ENCODE measurements at places on chromosomes 7 and 10. TPM values are rescaled to one million over a fixed set of nuclear protein-coding genes. Genes with fewer than 3 reads are reported as not detected.
A peak's percentile ranks its signal among the peaks of the same experiment; 100 is the strongest.

DNA sequence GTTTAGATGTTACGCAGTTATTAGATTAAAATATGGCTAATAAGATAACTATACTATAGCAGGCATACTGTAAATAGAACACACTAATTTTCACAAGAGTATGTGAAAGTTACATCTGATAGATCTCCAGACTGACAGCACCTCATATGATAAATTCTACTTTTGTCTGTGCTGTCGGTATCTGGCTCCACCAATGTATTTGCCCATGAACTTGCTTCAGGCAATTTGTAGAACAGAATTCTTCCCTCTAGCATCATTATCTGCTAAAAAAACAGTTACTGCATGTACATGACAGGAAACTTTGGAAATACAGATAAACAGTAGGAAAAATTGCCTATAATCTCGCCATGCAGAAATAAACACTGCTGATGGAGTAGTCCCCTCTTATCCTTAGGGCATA lies 137.7 kb downstream of the WNT2 start:
- DNase-seq, result no peak

DNA sequence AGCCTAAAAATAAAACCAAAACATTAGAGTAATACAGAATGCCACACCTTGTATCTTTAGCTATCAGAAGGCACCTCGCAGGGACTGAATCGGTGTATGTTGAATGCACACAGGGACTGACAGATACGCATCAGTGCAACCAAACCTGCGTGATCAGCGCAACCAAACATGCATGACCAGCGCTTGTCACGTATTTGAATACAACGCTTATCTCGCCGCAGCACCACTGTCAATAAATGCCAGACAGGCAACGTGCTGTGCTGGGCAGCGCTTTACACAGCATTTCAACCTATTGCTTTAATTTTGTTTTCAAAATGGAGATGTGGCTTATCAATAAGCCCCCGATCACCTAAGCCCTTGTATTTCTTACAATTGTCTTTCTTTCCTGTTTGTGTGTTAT lies 242.4 kb downstream of the SFMBT2 start:
- no peak for DNase-seq

- no peak for DNase-seq
These were observed 59.1 kb downstream of the CSTF2T start for GRCh38 chr10:51640120-51640819.

DNA sequence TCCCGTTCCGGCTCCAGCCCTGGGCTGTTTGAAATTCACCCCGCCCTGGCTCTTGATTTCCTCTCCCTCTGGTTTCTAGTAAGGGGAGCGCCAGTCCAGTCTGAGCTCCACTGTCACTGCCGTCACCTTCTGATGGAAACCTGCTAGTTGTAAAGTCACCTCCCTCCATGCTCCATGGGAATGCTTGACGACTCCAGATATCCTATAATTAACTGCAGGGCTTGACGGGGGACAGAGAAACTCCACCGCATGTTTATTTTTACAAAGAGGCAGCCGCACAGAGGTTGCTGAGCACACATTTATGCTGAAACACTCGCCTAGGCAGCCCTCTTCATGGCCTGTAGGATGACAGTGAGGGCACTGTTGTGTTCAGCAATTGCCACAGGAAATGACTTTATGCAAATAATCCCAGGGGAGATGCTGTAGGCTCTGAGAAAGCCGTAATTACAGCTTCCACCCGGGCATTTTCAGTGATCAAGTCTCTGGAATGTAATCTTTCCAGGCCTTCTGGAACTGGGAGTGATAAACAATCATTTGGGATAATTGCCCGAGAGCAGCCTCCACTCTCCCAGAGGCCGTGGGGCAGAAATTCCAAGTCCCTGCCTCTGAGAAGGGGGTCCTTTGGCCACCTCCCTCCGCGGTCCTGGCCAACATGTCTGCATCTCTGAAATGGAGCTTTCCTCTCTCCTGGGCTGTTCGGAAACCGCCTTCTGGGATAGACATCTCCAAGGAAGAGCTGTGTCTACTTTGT lies 300.5 kb downstream of the KLF6 start:
- no peak for DNase-seq

DNA sequence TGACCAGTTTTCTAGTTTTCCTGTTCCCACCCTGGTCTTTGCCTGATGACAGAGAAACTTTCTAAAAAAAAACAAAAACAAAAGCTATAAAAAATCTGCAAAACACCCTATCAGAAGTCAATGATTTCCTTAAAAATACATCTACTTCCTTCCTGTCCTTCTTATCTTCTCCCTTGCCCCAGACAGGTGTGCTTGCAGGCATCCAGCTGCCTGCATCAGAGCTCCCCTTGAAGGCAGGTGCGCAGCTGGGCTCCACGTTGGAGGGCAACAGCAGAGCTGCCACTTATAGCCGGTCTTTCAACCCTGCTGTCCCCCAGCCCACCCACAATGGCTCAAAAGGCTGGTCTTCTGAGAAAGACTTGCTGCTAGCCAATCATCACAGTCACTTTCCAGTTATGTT lies 29.8 kb downstream of the UBE2D4 start:
- DNase-seq, result no peak

GRCh38 chr10:22620140-22620857 lies 94.1 kb downstream of the PIP4K2A start:
- DNase-seq, result peak; percentile 79

- DNase-seq, result no peak
These were observed 581.3 kb downstream of the ATRNL1 start for GRCh38 chr10:115674496-115674895.

GRCh38 chr10:125411724-125412123 lies 251.4 kb upstream of the CTBP2 start:
- DNase-seq, result no peak

DNA sequence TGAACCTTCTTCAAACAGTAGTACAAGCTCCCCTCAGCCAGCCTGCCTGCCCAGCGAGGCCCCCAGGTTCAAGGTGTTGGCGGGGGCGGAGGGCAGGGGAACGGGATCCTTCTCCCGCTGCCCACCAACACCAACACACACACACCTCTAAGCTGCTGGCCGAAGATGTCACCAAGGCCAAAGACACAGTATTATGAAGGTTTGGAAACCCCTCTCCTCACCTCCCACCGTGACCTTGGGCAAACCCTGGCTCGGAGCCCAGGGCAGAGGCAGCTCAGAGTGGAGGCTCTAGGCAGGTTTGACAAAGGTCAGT lies 49.4 kb upstream of the GTF2IRD1 start:
- DNase-seq, result no peak

DNA sequence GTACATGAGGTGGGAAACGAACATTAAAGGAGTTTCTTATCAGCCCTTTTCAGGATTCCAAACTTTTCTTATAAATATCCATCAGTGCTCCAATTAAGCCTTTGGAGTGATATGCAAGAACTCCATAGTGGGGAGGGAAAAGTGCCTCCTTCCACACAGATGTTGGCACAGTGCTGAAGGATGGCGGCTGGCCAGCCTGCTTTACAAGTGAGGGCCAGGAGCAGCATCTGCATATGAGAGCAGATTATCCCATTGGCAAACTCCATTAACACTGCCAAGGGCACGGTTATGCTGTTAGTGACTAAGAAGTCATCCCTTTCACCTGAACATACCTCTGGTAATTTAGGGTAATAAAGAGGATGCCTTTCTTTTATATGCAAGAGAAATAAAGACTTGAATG lies 543.1 kb downstream of the CNTNAP2 start:
- no peak for DNase-seq

GRCh38 chr10:118045837-118046394 lies 825 bp downstream of the RAB11FIP2 start:
- DNase-seq, result no peak

NHLRC2 gene
- total RNA-seq, result 51.6 TPM

PRF1 gene
- 7.6 TPM for total RNA-seq

PBLD gene
- total RNA-seq, result 4.7 TPM

HOXA10 gene
- total RNA-seq, result 11.2 TPM

PROSER2 gene
- total RNA-seq, result 23.7 TPM

METTL27 gene
- 6.2 TPM for total RNA-seq

NKX1-2 gene
- total RNA-seq, result not detected
